ENCODE measurements at places on chromosomes 16 and 17.

DNA sequence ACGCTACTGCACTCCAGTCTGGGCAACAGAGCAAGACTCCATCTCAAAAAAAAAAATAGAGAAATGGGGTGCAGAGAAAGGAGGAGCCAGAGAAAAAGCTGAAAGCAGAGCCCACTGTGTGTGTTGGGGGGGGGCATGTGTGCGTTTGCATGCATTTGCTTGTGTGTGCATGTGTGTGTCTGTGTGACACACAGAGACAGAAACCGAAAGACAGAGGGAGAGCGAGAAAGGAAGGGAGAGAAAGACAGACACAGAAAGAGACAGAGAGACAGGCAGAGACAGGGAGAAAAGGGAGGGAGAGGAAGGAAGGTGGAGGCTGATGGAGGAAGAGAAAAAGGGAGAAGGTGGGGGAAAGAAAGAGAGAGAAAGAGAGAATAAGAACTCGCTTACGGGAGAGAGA lies 9.8 kb upstream of the CIITA start:
- DNase-seq, result no peak

- DNase-seq, result no peak
Observed at GRCh38 chr17:52156576-52157570, 1.6 kb downstream of the CA10 start.

DNA sequence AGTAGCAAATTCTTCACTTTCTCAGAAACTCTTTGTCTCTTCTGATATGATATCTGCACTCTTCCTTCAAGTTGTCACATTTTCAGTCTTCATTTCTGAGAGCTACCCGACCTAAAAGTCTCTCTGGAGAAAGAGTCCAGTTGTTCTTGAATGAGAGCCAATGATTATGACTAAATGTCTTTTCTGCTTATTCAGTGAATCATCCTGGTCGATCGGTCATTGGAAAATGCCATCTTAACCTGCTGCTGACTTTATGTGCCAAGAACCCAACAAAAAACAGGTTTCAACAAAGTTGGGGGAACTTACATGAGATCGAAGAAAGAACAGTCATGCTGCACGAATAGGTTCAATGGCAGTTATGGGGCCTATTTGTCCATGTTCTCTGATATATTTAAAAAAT lies 15.9 kb downstream of the SOX9 start:
- DNase-seq, result no peak

DNA sequence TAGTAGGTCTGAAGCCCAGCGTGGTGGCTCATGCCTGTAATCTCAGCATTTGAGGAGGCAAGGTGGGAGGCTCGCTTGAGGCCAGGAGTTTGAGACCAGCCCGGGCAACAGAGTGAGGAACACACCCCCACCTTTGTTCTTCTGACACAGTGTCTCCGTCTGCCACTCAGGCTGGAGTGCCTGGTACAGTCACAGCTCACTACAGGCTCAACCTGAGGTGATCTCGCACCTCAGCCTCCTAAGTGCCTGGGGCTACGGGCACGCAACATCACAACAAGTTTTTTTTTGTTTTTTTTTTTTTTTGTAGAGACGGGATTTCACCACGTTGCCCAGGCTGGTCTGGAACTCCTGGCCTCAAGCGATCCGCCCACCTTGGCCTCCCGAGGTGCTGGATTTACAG lies 6.7 kb upstream of the TLCD3A start:
- no peak for DNase-seq

DNA sequence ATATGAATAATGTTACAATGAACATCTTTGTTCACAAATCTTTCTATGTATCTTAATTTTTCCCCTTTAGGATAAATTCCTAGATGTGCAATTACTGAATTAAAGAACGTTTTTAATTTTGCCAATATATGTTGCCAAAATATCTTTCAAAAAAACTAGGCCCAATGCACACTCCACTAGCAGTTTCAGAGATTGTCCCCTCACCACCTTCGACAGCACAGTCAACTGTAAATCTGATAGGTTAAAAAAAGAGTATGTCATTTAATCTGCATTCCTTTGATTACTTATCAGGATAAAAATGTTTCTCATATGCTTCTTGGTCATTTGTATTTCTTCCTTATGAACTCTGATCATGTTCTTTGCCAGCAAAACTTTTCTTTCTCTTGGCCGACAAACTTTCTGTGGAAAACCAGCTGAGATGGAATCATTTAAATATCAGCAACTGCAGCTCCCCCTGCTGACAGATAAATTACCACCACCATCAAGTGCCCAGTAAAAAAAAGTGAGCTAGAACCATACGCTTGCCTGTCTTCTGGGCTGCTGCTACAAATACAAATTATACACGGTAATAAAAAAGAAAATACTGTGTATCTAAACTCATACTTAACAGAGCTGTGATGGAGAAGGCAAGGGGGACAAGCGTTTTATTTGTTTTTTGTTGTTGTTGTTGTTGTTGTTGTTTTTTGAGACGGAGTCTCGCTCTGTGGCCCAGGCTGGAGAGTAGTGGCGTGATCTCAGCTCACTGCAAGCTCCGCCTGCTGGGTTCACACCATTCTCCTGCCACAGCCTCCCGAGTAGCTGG lies 19.6 kb upstream of the KANSL1 start:
- DNase-seq, result peak; percentile 18

GRCh38 chr16:53839150-53839549 lies 135.2 kb downstream of the FTO start:
- DNase-seq, result no peak

GRCh38 chr16:58236831-58237230 lies 38.9 kb upstream of the CSNK2A2 start:
- DNase-seq, result no peak

DNA sequence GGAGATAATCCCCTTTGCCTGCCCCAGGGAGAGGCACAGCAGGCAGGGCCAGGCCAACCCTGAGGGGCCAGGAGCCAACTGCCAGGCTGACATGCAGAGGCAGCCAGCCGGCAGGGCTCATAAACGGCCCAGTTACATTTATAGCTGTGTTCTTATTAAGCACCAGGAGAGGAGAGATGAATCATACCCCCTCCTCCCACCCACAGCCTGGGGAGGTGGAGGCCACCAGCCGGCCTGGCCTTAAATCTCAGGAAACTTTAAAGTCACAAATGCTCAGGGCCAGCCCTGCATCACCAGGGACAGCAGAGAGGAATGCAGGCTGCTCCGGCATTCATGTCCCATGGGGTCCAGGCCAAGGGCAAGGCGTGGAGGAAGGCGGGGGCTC lies 177.2 kb downstream of the TMEM132E start:
- no peak for DNase-seq

DNA sequence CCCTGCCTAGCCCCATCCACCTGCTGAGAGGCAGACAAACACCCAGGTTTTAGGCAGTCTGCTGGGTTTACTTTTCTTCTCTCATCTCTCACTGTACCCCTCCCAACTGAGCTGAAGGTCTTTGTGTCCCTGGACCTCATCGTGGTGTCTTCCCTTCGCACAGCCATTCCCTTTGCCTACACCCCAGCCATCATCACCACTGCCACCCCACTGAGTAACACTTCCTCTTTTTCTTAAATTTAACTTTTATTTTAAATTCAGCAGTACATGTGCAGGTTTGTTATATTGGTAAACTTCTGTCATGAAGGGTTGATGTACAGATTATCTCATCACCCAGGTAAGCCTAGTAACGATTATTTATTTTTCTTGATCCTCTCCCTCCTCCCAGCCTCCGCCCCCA lies 188.3 kb upstream of the MON1B start:
- DNase-seq, result no peak

DNA sequence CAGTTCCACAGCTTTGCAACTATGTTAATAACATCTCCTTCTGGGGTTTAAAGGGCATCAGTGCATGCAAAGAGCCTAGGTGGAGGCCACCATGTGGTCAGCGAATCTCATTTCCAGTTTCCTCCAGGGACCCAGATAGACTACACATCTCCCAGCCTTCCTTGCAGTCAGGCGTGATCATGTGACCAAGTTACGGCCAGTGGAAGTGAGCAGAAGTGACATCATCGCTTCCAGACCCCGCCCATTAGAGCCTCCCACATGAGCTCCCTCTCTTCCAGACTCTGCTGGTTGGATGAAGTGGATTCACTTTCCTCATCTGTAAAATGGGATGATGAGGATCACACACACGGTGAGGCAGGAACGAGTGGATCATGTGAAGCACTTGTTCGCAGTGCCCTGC lies 27.4 kb upstream of the KDM8 start:
- no peak for DNase-seq
